ENCODE measurements at places on chromosomes 2 and 18.

GRCh38 chr2:191318729-191319078, 73.5 kb downstream of the MYO1B start:
- no peak for DNase-seq

GRCh38 chr2:59182249-59182648, 941.1 kb upstream of the FANCL start:
- peak; percentile 27 for DNase-seq

- no peak for DNase-seq
Observed at GRCh38 chr2:95021847-95022246, 3.7 kb upstream of the MAL start.

- no peak for DNase-seq
Observed at GRCh38 chr2:226066391-226066790, 666.9 kb downstream of the NYAP2 start.

GRCh38 chr2:205473791-205474190, 208.5 kb upstream of the NRP2 start:
- DNase-seq, result no peak

- no peak for DNase-seq
Observed at GRCh38 chr18:46297124-46297523, 192.9 kb downstream of the HAUS1 start.

GRCh38 chr2:57479981-57480380, 566.6 kb upstream of the VRK2 start:
- no peak for DNase-seq

DNA sequence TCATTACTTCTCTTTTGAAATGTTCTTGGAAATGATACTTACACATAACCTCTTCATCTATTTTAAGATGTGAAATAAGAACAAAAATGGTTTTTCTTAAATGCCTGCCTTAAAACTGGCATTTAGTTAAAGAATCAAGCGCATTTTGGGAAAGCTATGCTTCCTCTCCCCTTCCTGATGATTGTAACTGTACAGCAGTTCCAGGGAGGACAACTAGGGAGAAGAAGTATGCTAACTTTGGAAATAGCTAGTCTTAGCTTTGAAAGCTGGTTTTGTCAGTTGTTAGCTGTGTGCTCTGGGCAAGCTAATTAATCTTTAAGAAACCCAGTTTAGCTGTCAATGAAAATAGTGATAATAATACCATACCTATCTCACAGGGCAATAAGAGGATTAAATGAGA, 8.4 kb upstream of the ADCYAP1 start:
- DNase-seq, result no peak

- no peak for DNase-seq
Observed at GRCh38 chr2:190215620-190216019, 104.0 kb downstream of the HIBCH start.

GRCh38 chr18:36513556-36513955, 216.0 kb downstream of the FHOD3 start:
- no peak for DNase-seq

- DNase-seq, result peak; percentile 23
Observed at GRCh38 chr2:69565431-69565839, 78.1 kb downstream of the AAK1 start.

- no peak for DNase-seq
Observed at GRCh38 chr2:1482253-1482675, 69.0 kb downstream of the TPO start.

GRCh38 chr2:172261292-172261691, 158.6 kb upstream of the DLX2 start:
- DNase-seq, result no peak

- no peak for DNase-seq
Observed at GRCh38 chr2:233410196-233410760, 56.0 kb downstream of the DGKD start.

GRCh38 chr2:113848758-113849415, 41.0 kb upstream of the ACTR3 start:
- DNase-seq, result no peak

DNA sequence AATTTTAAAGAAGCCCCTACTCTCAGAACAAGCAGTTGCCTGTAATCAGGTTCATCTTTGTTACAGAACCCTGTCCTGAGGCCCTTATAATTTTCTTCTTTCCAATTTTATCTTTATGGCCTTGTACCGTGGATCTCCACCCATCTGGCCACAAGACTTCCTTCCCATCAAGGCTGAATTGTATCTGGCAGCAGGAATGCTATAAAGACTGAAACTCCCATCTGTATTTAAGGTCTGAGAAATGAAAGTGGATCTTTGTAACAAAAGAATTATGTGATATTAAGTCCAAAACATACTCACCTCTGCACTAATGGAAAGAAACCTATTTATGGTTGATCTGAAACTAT, 91.8 kb downstream of the METTL8 start:
- DNase-seq, result no peak

- DNase-seq, result peak; percentile 56
Observed at GRCh38 chr18:75823471-75823870, 396.0 kb upstream of the SMIM21 start.

DNA sequence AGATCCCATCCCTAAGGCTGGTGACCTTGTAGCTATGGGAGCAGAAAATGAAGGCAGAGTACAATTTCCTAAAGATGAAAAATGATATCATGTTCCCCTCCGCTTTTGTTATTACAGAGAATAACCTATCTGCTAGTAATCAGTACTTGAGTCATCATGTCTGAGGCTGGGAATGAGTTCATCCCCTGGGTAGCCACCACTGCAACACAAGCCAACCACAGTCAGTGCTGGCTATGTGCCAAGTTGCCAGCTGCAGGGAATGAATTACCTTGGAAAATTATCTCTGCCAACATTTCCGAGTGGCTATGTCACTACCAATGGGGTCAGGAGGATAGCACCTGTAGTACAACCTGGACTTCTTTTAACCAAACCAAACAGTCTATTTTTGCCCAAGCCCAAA, 1094.7 kb upstream of the DDX18 start:
- DNase-seq, result peak; percentile 93

- peak; percentile 17 for DNase-seq
Observed at GRCh38 chr2:118865106-118865505, 17.7 kb upstream of the EN1 start.

DNA sequence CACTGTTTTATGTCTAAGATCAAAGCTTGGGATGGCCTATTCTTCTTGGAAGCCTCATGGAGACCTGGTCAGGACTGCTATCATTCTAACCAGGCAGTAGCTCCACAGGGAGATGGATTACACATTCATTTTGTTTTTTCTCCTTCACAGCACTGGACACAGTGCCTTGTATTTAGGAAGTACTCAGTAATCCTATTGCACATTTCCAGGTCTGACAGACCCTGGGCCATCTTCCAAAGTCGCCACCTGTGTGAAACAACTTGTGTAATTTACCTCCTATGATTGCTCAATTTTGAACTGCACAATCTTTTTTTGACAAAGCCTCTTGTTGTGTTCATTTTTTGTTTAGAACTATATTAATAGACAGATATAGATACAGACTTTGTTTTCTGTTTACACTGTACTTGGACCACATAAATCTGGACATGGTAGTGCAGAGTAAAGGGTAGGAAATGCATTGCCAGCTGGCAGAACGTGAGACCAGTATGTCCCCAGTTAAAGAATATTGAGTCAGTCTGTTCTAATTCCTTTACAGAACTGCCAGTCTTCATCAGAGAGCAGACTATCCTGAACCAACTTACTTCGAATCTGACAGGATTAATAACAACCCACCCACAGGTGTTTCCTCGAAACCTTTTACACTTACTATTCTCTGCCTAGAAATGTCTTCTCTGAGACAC, 277.8 kb upstream of the CYRIA start:
- no peak for DNase-seq

DNA sequence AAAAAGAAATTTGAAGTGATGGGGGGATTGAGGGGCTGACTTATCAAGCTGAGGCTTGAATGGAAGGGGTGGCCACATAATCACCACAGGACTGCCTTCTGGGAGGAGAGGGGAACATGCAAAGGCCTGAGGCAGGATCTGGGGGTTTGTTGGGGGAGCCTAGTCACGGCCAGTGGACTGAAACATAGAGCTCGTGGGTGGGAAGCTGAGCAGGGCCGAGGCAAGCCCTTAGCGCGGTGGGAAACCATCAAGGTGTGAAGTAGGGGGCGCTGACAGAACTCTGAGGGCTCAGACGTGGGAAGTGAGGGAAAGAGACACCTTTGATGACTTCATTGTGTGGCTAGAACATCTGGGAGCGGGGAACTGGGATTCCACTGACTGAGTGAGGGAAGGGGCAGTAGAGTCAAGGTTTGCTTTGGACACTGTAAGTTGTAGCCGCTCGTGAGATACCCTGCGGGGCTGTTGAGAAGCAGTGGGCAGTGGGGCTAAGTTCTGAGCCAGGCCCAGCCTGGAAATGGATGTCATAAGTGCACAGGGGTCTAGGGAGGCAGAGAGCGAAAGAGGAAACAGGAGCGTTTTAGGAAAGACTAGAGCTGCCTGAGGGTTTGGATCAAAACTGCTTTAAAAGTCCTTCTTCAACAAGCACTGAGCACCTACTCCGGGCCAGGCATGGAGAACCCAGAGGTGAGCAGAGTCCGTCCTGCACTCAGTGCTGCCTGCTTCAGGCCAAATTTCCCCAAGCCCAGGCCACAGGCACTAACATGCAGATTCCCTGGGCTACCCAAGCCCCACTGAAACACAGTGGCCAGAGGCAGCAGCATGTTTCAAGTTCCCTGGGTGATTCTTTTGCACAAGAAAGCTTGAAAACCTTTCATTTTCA, 686 bp upstream of the SNORC start:
- no peak for DNase-seq

DNA sequence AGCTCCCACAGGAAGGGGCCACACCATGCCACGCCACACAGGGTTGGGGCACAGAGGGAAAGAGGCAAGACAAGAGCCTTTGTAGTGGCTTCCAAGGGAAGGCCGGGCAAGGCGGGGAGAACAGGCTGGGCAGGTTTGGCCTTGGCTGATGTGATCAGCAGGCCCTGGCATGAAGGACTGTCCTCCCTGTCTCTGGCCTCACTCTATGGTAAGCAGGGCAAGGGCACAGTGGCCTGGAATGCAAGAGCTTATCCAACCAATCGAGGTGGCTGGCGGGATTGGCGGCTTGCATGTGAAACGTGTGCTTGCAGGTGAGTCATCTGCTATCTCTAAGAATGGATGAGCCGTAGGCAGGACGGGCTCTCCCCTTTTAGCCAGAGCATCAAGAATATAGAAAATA, 6.4 kb upstream of the ATP9B start:
- no peak for DNase-seq

DNA sequence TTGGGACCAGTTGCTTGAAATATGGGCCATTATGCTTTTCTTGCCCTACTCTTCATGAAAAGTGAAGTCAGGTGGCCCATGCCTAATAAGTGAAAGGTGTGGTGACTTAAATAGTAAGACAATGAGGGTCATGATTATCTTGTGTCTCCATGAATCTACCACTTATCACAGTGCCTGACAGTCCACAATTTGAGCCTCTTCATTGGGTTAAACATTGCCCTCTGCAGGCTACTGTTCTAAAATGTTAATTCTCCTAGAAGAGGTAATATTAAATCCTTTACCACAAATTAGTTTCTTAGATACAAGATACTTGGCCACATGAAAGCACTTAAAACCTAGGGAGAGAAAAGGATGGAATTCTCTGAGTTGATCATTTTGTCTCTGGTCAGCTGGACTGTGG, 4.0 kb downstream of the EGR4 start:
- DNase-seq, result no peak

DNA sequence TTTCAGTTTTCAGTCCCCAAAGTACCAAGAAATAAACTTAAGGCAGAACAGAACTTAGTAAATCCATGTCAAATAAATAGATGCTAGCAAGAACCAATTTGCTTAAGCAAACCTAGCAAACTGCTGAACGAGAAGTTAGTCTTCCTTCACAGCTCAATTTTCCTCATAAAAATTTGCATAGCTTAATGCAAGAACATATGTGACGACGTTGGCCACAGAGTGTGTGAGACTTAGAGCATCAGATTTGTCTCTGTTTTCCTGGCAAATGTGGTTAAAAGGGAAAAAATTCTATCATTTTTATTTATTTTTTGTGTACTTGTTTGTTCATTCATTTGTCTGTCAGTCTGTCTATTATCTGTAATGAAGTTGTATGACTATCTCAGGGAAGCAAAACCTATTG, 485.7 kb downstream of the THSD7B start:
- no peak for DNase-seq

DNA sequence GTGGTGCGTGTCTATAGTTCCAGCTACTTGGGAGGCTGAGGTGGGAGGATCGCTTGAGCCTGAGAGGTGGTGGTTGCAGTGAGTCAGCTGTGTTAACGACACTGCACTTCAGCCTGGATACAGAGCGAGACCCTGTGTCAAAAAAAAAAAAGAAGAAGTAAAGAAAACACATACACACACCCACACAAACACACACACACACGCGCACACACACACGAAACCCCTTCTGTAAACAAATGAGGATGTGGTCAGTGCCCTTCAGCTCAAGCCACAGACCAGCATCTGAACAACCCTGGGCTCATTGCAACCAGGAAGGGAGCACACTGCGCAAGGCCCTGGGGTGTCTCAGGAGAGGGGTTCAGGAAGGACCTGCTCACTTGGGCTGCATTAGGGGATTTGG, 47.9 kb upstream of the KCNF1 start:
- no peak for DNase-seq

DNA sequence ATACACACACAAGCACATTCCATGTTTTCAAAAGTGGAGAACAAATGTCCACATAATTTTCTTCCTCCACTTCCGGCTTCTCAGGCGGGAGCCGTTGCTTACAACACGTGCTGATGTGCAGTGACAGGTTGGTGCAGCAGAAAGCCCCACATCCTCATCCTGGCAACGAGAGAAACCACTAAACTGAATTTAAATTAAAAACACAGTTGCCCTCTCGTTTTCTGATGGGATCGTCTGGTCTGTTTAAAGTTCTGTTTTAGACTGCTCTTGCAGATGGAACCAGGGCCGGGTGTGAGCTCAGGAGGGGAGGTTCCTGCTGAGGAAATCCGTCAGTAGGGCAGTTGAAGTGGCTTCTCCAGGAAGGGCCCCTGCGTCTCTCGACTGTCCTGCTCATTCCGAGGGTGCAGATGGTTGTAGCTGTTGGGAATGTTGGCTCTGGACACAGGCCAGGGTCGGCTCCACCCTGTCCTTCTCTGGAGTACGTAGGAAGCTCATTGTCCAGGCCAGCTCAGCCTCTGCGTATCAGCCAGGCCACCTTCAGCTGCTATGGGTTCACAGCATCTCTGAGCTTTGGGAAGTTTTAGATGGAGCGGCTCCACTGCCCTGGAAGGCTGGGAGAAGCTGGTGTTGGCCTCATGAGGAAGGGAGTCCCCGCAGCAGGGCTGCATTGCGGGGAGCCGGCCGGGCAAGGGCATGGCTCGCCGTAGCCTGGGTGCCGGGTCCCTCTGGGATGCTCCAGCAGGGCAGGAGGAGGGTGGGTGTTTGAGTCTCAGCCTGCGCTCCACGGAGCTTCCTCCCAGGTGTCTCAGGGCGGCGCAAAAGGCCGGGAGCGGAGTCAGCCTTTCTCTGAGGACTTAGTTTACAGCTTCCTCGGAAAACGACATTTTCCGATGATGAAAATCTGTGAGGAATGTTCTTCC, 58.3 kb downstream of the NFATC1 start:
- DNase-seq, result no peak

Measured in NCI-H345 (cell line).